CD4-positive, CD25-positive, alpha-beta regulatory T cell (primary cell): ENCODE measurements at places on chromosomes 7 and 10. TPM values are rescaled to one million over a fixed set of nuclear protein-coding genes. Genes with fewer than 3 reads are reported as not detected.

DNA sequence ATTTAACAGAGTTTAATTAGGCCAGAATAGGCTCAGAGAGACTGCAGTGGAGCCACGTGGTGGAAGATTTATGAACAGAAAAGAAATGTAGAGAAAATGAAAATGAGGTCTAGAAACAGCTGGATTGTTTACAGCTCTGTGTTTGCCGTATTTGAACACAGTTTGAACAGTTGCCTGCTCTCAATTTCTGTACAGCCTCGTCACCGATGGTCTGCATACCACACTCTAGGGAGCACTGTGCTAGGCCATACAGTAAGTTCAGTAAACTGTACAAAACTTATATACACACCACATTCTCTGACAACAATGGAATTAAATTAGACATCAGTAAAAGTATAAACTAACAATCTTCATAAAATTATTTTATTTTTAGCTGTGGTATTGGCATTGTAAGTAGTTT is 11.1 kb upstream of the CYP2E1 start:
- no peak for DNase-seq

DNA sequence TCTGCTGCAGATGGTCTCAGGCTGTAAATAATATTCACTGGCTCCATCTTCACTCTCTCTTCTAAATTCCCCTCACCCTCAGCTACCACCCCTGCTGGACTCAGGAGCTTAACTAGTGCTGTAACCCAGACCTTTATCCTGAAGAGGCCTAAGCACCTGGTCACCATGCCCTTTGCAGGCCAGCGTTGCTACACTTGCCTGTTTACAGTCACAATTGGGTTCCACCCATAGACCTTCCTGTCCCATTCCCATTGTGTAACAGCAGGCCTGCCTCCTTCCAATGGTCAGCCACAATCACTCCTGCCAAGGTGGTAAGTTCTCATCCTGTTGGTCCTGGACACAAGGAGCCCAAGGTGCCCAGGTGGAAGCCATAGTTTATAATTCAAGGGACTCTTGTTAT is 85.9 kb upstream of the IFRD1 start:
- DNase-seq, result no peak

Gene GPER1
- total RNA-seq, result not detected

Gene ITGB8
- total RNA-seq, result 2.1 TPM
